Skeletal muscle tissue (tissue), 5 donors: ENCODE measurements at places on chromosomes 7 and 10. TPM values are rescaled to one million over a fixed set of nuclear protein-coding genes. Genes with fewer than 3 reads are reported as not detected.

The PILRA gene
- 1.6 TPM for total RNA-seq

The VCL gene
- total RNA-seq = 83.0 TPM

The HYAL4 gene
- total RNA-seq = under 0.01 TPM

The AKR1C4 gene
- total RNA-seq = not detected

The HOXA11 gene
- 2.1 TPM for total RNA-seq

The ADCYAP1R1 gene
- 7.8 TPM for total RNA-seq

The JAKMIP3 gene
- total RNA-seq = under 0.01 TPM

The PRLHR gene
- not detected for total RNA-seq

The SMO gene
- total RNA-seq = 28.7 TPM
